Muscle of arm (tissue), 14 donors: ENCODE measurements at places on chromosomes 12 and 14.

DNA sequence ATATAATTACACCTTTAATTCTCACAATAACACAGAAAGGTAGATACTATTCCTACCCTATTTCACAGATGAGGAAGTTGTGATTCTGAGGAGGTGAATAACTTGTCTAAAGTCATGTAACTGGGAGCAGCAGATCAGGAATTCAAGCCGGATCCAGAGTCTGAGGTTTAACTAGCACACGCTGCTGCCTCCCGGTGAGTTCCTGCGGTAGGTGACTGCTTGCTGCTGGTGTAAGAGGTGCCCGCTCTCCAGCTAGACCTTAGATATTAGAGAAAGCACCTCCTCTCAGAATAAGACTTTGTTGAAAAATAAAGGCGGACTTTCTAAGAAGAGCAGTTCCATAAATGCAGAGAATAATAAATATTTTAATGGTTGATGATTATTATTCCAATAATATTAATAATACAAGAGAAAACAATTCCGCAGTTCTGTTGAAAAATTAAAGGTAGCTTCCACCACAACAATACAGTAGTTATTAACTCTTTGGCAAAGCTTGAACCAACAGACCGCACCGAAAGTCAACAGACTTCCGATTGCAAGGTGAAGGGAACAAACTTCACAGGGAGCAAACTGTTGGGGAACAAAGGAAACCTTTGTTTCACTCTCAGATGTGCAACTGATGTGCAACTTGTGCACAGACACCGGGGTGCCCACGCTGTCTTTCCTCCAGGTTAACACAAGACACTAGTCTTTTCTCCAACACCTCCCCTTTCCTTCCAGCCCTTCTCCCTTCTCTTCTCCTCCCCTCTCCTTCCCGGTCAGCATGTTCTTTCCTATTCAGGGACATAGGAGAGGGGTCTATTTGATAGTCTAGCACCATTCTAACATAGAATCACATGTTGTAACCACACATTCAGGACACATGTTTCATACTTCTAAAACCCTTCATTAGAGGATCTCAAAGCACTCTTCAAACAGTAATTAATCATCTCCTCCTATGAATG lies 73.2 kb upstream of the EGLN3 start:
- DNase-seq, result no peak

DNA sequence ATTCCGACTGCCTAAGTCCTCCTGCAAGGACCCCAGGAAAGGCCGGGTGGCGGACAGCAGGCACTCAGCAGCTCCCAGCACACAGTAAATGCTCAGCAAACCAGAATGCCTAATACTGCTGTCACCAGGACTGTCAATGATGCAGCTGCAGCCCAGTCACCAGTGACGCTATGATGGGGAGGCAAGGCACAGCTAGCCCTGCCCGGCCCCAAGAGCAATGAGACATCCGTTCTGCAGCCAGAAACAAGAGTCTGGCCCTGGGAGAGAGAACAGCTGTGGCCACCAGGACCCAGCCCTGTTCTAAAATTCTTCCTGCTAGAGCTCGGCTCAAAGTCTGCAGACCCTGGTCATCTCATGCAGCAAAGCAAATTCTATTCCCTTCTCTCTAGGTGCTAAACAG lies 69.8 kb downstream of the NCOR2 start:
- peak; percentile 70 for DNase-seq

- no peak for DNase-seq
Measured at GRCh38 chr14:37251775-37252174, 54.0 kb downstream of the MIPOL1 start.

- DNase-seq, result no peak
Measured at GRCh38 chr12:51686727-51687126, 95.7 kb downstream of the SCN8A start.

DNA sequence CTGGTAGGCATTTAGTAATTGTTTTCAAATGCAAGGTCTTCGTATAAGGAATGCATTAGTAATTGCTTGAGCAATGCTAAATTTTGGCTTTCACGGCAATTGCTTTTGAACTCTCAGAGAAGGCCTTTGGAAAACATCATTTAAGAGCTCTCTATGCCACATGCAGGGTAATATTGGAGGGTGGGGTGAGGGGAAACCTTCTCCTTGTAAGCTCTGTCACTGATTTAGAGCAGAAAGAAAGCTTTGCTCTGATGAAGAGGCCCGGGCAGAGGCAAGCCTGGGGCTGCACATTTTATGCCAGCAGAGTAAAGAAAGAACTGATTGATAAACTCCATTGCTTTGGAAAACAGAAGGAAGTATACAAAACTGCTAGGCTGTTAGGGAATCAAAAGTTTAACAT lies 70.9 kb downstream of the TRIM9 start:
- no peak for DNase-seq

GRCh38 chr12:93571925-93572711 lies at the start of gene SOCS2:
Gene SOCS2, plus strand, starts transcription at chr12:93572675. Its CDS starts 223 bp downstream, at chr12:93572898.
- peak; percentile 38 for DNase-seq

DNA sequence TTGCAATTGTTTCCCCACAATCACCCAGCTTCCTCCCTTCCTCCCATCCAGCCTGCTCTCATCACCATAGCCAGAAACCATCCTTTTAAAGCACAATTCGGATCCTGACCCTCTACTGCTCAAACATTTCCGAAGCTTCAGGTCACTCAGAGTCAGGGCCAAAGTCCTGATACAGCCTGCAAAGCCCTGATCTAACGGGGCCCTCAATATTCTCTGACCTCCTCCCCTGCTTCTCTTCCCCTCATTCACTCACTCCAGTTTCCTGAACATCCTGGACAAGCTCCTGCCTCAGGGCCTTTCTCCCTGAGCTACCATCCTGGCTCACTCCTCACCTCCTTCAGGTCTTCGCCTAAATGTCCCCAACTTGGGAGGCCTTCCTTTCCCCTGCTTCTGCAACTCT lies 46.1 kb downstream of the PITPNM2 start:
- DNase-seq, result no peak

DNA sequence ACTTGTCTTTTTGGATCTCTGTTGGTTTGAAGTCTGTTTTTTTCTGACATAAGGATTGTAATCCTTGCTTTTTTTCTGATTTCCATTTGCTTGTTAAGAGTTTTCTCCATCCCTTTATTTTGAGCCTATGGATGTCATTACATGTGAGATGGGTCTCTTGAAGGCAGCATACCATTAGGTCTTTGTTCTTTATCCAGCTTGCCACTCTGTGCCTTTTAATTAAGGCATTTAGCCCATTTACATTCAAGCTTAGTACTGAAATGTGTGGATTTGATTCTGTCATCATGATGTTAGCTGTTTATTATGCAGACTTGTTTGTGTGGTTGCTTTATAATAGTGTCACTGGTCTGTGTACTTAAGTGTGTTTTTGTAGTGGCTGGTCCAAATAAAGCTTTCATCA lies 100.0 kb downstream of the CCDC91 start:
- DNase-seq, result no peak

DNA sequence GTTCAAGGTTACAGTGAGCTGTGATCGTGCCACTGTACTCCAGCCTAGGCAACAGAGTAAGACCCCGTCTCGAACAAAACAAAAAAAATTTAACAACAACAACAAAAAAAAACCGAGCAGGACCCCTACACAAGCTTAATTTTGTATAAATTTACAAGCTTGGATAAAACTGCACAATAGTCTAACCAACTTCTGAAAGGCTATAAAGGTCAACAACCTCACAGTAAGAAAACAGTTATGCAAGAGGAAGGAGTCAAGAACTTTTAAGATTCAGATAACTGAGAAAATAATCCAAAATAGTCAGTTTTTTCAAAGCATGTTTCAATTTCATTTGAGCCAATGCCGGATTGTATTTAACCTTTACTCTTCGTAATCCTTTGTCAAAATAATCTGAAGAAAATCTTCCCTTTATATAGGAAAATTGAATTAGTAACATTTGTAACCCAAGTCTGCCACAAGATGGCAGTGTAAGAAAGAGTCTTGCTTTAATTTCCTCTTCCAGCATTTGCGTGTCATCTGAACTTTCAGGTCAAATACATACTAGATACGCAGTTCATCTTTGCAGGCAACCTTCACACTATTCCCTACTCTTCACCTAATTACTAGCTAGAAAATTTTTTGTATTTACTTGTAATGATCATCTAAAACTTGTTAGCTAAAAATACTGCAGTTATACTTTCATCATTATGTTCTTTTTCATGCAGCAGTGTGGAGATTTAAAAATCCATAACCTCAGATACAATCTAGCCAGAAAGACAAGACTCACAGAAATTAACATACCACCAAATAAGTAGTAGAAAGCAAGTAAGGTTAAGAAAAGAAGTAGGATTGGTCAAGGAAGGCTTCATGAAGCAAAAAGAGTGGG lies 5.8 kb downstream of the CCNB1IP1 start:
- DNase-seq, result peak; percentile 76

GRCh38 chr12:110109037-110109836 lies 14.9 kb upstream of the IFT81 start:
- DNase-seq, result peak; percentile 76

DNA sequence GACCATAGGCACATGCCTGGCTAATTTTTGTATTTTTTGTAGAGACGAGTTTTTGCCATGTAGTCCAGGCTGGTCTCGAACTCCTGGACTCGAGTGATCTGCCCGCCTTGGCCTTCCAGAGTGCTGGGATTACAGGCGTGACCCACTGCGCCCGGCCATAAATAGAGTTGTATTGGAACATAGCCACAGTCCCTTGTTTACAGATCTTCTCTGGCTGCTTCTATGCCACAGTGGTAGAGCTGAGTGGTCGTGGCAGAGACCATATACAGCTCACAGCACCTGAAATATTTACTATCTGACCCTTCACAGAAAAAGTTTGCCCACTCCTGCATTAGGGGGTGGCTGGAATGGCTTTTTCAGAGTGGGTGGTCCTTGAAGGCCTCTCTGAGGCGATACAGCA lies 28.0 kb upstream of the TSPAN9 start:
- no peak for DNase-seq

DNA sequence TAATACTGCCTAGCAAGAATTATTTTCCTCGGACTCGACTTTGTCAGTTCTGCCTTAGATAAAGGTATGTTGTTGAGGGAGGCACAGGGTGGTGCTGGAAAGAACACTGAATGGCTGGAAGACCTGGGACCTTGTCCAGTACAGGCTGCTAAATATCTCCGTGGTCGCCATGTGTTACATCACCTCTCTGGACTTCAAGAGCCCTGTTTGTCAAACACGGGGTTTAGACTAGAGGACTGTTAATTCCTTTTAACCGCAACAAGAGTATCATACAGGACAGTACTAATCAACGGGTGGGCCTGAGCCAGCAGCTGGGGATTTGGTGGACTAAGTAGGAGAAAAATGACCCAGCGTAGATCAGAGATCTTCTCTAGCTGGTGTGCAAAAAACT lies 476.3 kb downstream of the LRIG3 start:
- no peak for DNase-seq

GRCh38 chr12:116418551-116418950 lies 140.6 kb upstream of the MAP1LC3B2 start:
- no peak for DNase-seq

DNA sequence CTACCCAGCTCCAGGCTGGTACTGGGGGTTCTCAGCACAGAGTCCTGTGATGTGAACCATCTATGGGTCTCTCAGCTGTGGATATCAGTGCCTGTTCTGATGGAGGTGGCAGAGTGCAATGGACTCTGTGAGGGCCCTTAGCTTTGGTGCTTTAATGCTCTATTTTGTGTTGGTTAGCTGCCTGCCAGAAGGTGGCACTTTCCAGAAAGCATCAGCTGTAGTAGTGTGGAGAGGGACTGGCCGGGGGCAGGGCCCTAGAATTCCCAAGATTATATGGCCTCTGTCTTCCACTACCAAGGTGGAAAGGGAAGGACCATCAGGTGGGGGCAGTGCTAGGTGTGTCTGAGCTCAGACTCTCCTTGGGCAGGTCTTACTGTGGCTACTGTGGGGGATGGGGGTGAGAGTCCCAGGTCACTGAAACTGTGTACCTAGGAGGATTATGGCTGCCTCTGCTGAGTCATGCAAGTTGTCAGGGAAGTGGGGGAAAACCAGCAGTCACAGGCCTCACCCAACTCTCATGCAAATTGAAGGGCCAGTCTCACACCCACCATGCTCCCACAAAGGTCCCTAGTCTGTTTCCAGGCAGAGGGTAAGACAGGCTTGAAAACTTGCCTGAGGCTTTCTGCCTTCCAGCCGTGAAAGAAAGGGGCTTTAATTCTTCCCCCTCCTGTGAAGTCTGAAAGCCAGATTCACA lies 878.1 kb downstream of the C12orf50 start:
- no peak for DNase-seq
